ENCODE measurements at places on chromosomes 11 and 22.

DNA sequence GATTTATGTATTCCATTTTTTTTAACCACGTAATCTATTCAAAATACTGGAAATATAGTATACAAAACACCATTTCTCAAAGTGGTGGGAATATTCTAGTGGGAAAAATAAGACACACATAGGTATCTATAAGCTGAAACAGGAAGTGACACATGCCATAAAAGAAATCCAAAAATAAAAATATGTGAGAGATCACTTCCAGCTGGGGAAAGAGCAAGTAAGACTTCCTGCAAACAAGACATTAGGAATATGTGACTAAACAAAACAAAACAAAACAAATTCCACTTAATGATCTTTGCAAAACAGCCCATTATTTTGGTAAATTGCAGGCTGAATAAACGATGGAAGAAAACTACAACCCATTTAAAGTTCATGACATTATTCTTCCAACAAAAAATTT is 107.3 kb upstream of the CEP126 start:
- DNase-seq = no peak

DNA sequence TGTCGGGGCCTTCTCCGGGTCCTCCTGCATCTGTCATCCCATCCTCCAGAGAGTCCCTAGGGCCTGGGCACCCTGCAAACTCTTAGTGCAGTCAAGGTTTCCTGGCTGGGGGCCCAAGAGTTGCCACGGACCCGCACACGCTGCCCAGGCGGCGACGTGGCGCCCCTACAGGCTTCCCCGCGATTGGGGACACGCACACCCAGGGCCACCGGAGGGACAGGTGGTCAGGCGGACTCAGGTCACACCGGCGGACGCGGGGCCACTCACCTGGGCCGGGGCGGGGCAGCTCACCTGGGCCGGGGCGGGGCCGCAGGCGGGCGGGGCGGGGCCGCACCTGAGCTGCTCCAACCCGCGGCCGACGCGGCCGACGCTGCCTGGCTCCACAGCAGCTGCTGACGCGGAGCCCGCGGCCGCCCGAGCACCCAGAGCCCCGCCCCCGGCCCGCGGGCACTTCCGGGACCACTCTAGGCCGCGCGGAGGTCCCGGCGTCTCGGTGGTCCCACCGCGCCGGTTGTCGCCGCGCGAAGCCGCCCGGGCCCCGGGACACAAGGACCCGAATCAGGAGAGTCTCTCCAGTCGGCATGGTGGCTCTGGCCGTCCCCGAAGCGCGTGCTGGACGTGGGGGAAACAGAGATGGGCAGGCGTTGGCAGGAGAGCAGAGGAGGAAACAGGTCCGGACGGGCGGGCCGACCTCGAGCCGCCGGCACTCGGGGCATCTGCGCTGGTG is at the start of gene ZNF70:
TSS of gene ZNF70 (minus strand) at position 399 of the 727 bp plus-strand sequence. CDS start 5,972 bp downstream, outside the sequence.
- DNase-seq = peak; percentile 76

GRCh38 chr11:9825315-9825714 is 161.4 kb downstream of the SWAP70 start:
- DNase-seq = no peak

GRCh38 chr11:113974741-113975470 is at the start of gene HTR3A:
TSS of gene HTR3A (plus strand) at chr11:113975108. CDS start at chr11:113975326, 218 bp downstream.
- DNase-seq = peak; percentile 85

GRCh38 chr11:46348566-46349401 is 1.5 kb downstream of the DGKZ start:
- no peak for DNase-seq
